ENCODE measurements at places on chromosomes 13 and 19.

DNA sequence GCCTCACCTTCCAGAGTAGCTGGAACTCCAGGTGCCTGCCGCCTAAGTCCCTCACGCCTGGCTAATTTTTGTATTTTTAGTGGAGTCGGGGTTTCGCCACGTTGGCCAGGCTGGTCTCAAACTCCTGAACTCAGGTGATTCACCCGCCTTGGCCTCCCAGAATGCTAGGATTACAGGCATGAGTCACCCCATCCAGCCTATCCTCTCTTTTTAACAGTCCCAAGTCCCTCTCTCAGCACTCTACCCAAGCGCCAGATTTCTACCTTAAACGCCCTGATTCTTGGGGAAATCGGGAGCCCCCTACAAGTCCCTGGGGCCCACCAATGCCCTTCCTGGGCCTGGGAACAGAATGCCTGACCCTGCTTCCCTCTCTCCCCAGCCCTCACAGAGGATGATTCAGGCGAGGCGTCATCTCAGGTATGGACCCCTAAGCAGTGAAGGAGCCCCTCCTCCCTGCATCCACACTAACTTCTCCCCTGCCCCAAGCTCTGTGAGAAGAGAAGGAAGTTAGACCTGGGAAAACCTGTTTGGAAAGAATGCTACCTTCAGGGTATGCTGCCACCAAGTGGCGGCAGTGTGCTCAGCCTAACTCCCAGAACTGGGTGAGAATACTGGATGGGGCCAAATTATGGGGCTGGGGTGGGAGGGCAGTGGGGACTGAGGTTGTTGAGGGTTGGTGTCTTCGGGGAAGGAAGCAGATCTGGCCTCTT, 20.8 kb upstream of the EBI3 start:
- peak; percentile 66 for DNase-seq

GRCh38 chr19:30144242-30144758, 202.3 kb downstream of the URI1 start:
- DNase-seq, result no peak

- DNase-seq, result no peak
These were observed 84.5 kb downstream of the MBNL2 start for GRCh38 chr13:97306645-97307044.

DNA sequence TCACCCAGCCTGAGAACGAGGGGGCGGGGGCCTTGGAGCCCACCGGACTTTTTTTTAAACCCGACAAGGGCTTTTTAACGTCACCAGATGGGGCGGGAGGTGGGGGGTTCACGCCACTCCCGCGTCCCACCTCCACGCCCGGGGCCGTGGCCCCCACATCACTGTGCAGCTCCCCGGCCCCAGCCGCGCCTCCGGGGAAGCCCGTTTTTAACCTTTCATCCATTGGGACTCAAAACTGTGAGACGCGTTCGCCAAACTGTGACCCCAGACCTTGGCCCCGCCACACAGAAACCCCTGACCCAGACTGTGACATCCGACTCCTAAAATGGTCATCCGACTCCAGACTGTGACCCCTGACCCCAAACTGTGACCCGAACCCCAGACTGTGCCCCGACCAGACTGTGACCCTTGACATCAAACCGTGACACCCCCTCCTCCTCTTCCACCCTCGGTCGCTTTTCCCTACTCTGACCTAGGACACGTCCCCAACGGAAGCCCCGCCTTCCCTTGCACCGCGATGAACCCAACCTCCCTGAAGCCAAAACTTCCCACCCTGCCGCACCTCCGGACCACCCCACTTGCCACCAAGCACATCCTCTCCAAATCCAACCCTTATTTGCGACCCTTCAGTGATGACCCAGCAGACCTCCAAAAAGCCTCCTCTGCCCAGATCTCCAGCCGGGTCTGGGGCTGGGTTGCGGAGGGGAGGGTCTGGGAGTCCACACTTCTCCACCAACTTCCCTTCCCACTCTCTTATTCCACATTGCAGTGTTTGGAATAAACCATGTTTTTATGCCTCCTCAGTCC, 1.5 kb upstream of the GRWD1 start:
- no peak for DNase-seq

DNA sequence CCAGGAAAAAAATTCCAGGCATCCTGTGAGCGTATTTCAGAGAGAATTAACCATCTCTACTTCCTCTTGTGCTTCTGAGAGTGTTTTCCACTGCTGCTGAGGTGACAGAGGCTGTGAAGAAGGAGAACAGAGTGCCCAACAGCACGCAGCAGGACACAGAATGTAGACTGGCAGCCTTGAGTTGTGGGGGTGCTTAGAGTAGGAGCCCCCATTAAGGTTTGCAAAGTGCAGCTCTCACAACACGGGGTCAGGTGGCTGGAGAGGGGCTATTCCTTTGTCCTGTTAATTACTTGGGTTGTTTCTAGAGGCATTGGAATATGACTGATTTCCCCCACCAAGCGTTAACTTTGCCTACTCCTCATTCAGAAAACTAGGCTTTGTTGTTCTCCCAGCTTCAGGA, 370.6 kb downstream of the TSHZ3 start:
- no peak for DNase-seq

DNA sequence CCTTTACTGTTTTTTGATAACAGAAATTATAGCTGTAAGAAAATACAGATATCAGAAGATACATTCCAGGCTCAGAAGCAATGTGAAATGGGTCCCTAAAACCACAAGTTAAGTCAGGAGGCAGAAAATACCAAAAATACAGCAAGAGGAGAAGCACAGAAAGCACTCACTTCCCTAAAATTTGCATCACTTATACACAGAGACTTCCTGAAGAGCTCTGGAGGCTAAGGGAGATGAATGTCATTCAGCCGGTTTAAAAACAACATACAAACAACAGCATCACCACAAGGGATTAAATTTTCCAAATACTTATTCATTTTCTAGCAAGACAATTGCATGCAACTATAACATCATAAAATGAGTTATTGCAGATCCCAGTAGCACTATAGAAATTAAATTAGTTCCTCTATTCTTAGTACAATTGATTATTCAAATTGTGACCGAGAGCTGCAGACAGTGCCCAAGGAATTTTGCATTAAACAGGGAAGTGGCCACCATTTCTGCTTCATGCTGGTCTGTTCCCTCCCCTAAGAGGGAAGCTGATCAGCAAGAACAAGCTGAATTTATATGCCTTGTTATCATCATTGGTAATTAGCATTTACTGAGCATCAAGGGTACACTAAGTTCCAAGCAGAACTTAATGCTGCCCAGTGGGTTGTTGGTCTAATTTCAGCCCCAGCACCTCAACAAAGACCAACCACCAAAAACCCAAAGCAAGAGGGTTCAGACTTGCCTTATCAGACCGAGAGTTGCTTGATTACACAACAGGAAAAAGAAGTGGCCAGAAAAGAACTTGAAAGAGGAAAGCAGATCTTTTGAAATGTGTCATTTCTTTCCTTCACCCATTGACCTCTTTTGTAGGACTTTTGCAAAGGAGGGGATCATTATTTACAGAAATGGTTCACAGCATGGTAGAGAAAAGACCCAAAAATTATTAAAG, 140.7 kb downstream of the KCTD12 start:
- DNase-seq, result peak; percentile 35

- no peak for DNase-seq
These were observed 595.5 kb upstream of the KLHL1 start for GRCh38 chr13:70703755-70704154.

- DNase-seq, result no peak
These were observed 4.2 kb downstream of the CEACAM19 start for GRCh38 chr19:44675521-44675920.

DNA sequence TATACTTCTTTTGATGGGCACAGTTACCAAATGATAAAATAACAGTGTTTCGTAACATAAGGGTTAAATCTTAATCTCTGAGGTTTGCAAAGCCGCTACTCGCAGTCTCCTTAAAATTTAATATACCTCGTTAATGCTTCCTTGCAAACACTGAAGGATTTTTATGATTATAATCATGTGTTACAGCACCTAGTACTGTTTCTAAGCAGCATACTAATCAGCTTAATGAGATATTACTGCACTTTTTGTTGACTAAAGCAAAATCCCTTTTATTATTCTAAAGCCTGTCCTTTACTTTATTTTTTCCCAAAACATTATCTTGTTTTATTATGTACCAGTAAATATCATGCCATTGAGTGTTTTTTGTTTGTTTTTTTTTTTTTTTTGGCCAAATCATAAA, 70.5 kb downstream of the ZNF536 start:
- no peak for DNase-seq

DNA sequence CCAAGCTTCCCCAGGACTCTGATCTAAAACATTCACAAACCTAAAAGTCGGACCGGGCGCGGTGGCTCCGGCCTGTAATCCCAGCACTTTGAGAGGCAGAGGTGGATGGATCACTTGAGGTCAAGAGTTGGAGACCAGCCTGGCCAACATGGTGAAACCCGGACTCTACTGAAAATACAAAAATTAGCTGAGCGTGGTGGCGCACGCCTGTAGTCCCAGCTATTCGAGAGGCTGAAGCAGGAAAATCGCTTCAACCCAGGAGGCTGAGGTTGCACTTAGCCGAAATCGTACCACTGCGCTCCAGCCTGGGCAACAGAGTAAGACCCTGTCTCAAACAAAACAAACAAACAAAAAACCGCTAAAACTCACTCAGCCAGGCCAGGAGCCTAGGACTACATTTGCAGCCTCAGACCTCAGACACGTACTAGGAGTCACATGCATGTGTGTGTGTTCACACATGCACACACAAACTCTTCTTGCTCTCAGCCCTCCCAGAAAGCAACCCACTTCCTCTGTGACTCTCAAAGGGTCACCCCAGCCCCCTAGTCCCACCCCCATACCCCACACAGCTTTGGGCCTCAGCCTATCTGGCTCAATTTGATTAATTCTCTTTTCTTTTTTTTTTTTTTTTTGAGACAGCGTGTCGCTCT, 704 bp upstream of the NOTCH3 start:
- DNase-seq, result no peak

DNA sequence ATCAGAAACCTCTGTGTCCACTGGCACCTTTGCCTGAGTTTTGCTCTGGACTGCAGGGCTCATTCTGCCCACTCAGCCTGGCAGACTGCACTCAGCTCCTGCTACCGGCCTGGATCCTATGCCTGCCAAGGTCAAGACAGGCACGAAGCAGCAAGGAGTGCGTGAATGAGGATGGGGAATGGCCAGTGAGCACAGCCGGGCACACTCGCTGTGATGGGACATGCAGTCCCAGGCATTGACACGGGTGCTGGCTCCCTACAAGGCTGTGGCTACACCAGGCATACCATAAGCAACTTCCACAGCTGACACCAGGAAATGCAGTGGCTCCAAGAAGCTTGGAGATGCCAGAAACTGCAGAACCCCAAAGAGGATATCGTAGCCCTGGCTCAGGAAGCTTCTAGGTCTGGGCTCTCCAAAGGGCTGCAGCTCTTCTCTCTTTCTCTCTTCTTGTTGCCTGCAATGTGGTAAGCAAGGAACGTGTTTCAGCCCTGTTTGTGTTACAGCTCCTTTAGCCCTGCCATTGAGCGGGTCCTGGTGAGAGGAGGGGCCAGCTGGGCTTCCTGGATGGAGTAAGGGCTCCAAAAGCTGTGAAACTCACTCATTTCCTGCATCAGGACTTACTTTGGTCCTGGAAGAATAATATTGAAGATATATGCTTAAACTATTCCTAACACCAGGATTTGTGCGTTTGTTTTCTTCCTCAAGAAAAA, 832.6 kb upstream of the SLITRK5 start:
- no peak for DNase-seq

- no peak for DNase-seq
These were observed 9.2 kb upstream of the CEACAM18 start for GRCh38 chr19:51469162-51469561.

- no peak for DNase-seq
These were observed 268.7 kb downstream of the SHISA2 start for GRCh38 chr13:25783076-25783475.

- no peak for DNase-seq
These were observed 2.3 kb upstream of the TPM4 start for GRCh38 chr19:16073988-16074387.

GRCh38 chr13:19864746-19865309, 1.4 kb upstream of the ZMYM5 start:
- DNase-seq, result peak; percentile 66

DNA sequence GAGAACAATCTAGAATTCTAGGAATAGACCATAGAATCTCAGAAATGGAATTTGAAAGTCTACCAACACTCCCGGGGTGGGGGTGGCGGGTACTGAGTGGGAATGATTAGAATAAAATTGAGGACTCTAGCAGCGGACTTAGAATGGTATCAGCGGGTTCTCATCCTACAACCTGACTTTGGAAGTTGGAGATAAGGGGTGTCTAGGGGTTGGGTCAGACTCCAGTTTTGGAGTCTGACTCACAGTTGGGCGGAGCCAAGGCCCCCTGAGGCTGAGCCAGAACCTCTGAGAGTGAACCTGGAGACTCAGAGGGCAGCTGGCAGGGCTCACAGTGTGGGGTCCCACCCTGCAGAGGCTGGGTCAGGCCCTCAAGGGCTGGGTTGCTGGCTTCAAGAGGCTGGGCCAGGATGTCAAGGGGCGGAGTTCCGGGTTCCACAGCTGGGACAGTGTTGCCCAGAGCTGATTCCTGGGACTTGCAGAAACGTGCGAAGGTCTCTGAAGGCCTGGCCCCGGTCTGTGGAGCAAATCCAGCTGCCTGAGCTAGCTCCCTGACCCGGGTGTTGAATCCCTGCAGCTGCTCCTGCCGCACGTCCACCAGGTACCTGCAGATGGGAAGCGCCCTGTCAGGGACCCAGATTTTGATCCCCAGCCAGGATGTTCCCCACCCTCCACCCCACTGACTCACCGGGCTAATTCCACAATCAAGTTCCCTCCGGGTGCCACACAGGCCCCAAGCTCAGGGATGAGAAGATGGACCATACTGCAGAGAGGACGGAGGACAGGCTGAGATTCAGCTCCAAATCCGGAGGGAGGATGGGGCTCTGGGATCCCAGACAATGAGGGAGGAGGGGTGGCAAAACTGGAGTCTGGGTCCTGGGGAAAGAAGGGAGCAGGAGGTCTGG, 1.6 kb upstream of the TNNI3 start:
- no peak for DNase-seq

DNA sequence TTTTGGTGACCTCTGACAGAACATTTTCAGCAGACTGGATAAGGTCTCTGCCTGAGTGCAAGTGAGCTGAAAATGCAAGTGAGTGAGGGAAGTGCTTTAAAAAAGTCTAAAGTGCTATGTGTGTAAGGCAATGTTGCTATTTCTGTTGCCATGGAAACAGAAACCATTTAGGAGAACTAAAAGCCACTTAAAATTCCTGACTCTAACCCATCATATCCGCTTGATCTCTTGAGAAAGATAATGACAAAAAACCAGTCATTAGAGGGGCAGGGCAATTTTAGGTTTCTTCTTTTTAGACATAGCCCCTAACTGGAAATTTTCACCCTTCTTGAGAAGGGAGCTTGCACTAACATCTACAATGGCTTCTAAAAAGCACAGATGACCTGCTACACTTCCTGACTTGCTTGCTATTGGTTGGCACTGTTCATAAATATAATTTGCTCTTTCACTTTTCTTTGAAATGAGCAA, at the start of gene CYSLTR2:
Gene CYSLTR2 (plus strand): TSS at position 458 of the 468 bp plus-strand sequence. CDS start 52,889 bp downstream, outside the sequence.
- peak; percentile 14 for DNase-seq

DNA sequence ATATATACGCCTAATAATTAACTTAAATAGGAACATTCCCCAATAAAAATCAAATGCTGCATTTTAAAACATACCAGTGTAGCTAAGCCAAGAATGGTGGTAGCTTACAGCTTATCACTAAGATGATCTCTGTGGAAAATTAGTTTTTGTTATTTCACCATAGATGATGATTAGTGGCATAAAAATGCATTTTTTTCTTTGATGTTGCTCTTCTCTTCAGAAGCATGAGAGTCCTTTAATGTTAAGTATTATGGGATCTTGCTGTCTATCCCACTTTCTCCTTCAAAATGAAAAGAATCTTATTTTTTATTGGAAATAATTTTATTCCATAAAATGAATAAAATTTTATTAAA, 731.0 kb downstream of the SLITRK1 start:
- no peak for DNase-seq
